ENCODE measurements at places on chromosomes 2 and 18.

DNA sequence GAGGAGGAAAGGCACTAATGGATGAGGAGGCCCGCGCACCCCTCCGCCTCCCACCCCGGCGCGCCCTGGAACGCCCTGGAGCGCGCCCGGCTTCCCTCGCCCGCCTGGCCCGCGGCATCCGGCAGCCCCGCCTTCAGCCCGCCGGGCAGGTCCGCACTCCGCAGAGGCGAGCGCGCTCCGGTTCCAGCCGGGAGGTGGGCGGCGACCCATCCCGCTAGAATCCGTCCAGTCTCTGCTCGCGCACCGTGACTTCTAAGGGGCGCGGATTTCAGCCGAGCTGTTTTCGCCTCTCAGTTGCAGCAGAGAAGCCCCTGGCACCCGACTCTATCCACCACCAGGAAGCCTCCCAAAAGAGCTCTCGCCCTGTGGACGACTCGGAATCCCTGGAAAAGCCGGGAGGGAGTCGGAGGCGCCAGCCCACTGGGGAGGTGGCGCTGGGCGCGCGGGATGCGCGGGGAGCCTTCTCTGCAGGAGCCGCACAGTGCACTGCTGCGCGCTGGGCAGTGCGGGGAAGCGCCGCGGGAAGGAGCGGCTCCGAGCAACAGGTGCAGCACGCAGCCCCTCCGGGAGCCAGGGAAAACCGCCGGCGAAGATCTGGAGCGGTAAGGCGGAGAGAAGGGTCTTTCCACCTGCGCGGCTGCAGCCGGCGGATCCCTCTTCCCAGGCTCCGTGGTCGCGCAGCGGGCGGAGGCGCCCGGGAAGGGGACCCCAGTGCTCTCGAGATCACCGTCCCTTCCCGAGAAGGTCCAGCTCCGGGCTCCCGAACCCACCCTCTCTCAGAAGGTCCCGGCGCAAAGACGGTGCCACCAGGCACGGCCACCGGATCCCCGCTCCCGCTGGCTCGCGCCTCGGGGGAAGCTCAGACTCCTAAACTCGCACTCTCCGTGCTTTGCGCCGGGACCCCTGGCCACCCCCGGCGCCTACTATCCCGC, at the start of gene GALR1:
Gene GALR1 (plus strand): TSS at position 280 of the 932 bp plus-strand sequence. CDS start 701 bp downstream, outside the sequence.
- DNase-seq: no peak

DNA sequence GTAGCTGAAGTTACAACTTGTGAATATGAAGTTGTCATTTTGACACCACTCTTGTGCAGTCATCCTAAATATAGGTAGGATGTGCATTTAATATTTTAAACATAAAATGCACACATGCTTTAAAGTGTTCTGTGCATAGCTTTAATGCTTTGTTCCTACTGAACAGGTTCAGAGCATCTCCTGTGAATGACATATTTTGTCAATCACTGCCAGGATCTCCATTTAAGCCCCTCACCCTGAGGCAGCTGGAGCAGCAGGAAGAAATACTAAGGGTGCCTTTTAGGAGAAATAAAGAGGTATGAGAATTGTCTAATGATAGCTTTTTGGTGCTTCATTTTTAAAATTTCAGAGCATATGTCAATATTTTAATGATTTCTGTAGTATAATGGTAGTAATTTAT, 14.7 kb downstream of the ERLEC1 start:
- DNase-seq: no peak

DNA sequence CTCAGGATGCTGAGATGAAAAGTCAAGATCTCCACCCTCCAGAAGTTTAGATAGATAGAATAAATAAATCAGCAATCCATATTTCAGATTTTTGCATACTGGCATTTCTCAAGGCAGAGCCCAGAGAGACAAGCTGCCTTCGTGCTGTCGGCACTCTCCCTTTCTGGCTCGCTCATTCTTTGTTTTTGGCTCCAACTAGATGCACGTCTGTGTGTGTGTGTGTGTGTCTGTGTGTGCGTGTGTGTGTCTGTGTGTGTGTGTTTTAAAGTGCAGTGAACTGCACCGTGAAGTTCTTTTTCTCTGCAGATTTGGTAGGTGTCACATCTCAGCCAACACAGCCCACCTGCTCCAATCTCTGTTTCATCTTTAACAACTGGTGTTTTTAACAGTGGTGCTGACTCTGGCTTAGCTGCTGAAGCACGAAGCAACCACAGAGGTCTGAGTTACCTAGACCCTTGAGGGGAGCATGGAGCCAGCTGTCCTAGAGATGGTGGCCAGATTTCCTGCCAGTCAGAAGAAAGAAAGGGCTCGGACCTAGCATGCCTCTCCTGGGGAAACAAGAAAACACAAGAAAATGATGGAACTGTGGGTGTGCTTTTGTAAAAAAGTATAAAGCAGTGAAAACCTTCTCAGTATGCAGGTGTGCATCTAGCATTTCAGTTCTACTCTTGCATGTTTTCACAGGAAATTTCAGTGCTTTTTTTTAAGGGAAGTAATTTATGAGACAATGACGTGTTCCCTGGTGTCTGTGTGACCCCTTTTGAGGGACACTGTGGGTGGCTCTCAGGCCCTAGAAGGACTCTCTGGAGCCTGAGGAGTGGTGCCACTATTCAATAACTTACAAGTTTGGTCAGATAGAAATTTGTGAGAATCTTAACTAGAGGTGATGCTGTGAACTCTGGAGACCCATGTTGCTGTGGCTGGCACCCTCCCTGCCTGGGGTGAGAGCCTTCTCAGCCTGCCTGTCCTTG, 364.3 kb downstream of the RNF144A start:
- no peak for DNase-seq

DNA sequence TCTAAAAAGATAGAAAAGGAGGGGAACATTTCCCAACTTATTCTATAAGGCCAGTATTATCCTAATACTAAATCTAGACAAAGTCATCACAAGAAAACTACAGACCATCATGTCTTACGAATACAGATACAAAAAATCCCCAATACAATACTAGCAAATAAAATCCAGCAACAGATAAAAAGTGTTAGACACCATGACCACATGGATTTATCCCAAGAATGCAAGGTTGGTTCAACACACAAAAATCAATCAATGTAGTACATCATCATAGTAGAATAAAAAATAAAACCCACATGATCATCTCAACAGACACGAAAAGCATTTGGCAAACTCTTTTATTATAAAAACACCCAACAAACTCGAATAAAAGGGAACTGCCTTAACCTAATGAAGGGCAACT, 18.5 kb downstream of the SLC66A2 start:
- DNase-seq: no peak

DNA sequence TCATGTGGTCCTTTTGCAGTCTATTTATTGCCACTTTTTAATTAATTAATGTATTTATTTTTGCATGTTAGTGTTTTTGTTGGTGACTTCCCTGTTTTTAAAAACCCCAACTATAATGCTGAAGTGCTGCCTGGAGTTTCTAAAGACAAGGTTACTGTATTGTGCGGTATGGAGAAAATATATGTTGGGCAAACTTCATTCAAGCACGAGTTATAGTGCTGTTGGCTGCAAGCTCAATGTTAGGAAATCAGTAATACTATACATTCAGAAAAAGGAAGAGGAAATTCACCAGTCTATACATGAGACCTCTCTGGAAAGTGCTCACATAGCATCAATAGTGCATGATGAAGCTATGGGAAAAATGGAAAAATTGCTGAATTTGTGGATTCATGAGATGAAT, 15.4 kb upstream of the RBMS1 start:
- DNase-seq: no peak

GRCh38 chr2:97645112-97645694, 659 bp upstream of the COX5B start:
- DNase-seq: no peak

- DNase-seq: no peak
Observed at GRCh38 chr2:96148410-96149217, 3.4 kb upstream of the DUSP2 start.

DNA sequence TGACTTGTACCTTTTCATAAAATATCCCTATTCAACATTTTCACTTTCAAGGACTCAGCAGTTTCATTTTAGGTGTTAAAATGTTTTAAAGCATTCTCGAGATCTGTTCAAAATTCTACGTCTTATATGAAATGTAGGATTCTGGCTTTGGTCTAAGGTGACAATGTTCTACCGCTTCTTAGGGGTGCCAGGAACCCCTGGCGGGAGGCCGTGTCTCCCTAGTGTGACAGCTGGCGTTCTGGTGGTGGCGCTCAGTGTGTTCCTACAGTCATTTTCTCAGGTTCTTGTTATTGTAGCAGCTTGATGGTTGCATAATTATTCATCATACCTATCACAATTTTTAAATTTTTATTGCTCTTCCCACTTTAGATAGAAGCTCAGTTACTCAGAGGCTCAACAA, 204.6 kb downstream of the AGAP1 start:
- no peak for DNase-seq

- DNase-seq: no peak
Observed at GRCh38 chr18:8810157-8810556, 104.8 kb downstream of the MTCL1 start.

- no peak for DNase-seq
Observed at GRCh38 chr2:134583997-134584520, 134.7 kb downstream of the TMEM163 start.

DNA sequence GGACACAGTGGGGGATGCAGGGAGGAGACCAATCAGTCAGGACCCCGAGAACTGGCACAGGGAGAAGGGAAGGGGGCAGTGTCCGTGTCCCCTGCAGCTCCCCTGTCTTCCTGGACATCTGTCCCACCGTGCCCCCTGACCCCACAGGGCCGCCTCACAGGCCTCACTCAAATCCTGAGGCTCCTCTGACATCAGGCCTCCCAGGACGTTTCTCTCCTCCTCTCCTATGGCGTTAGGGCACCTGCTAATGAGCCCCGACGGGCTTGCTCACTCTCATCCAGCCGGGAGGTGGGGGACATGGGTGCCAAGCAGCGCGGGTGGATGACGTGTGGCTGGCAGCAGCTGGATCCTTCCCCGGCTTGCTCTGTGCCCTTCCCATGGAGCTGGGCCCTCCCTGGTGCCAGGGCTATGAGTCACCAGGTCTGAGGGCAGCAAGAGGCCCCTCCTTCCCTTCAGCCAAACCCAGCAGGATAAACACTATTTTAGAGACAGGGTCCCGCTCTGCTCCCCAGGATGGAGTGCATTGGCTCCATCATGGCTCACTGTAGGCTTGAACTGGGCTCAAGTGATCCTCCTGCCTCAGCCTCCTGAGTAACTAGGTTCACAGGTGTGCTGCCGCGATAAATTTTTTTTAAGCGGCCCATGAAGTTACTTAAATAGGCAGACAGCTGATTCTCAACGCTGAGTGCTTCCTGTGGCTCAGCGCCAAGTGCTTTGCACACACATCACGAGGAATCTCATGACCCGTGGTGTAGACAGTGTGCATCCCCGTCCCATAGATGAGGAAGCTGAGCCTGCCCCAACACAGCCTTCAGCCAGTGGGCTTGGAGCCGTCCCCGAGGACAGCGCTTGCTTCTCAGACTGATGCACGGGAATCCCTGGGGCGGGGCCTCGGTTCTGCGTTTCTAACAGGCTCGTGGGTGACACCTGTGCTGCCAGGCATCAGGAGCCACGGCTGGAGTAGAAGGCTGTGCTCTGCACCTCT, 64.5 kb upstream of the HDAC4 start:
- no peak for DNase-seq

Measured in cortex of kidney (tissue), 1 donor.